ENCODE measurements at places on chromosomes 6 and 20.
A peak's percentile ranks its signal among the peaks of the same experiment; 100 is the strongest.

- no peak for DNase-seq
These were observed 27.7 kb downstream of the ALDH5A1 start for GRCh38 chr6:24522228-24523176.

DNA sequence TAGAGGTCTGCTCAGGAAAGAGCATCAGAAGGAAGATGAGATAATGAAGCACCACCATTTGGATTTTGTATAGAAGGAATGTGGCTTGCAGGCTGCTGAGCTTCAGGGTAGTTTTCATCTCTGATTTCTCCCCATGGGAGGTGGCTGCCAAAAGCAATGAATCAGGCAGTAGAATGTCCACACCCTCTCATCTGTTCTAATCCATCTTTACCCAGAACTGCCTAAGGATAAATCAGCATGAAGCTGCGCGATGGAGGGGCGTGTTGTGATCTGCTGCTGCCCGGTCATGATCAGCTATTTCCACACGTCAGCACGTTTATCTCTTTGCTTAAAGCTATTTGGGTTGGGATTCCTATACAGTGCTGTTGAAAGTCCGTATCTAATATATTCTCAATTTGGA is 295.4 kb downstream of the FOXA2 start:
- DNase-seq = no peak

- no peak for DNase-seq
These were observed 8.1 kb downstream of the ASIP start for GRCh38 chr20:34249291-34249690.

- DNase-seq = no peak
These were observed 127.9 kb downstream of the COL19A1 start for GRCh38 chr6:69994251-69994650.

DNA sequence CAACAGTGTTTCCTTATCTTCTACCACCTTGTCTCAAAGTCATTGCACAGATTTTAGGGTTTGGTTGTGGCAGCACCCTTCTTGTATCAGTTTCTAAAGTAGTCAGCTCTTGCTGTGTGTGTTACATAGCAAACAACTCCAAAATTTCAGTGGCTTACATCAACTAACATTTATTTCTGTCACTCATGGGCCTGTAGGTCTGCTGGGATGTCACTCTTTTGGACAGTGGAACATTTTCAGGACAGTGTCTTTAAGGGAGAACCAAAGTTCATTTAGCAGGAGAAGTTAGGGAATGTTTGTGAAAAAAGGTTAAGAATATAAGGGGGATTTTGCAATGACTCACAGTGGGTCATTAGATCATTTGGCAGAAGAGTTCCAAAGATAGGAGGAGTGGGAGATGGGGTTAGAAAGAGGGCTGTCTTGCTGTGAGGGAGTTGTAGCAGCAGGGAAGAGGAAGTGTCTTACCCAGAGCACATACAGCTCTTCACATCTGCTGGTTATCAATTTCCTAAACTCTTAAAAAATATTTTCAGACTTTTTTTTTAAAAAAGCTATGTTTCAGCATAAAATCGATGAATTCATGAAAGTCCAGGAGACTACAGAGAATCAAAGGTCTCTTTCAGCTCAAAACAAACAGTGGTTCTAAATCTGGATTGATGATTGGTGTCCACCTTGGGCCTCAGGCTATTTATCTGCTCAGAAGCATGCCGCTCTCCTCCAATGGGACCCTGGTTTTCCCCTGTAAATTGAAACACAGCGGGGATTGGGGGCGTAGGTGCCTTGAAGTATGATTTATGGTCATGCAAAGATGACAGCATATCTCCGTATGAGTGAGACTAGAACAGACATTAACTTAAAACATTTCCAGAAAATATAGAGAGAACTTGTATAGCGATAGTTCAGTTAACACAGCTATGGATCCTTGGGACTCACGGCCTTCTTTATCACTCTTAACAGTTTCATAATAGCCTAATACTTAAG is 117.3 kb downstream of the B3GAT2 start:
- DNase-seq = no peak

GRCh38 chr6:106976270-106976669 is 1.7 kb upstream of the CD24 start:
- DNase-seq = no peak

- peak; percentile 58 for DNase-seq
These were observed 405.3 kb upstream of the HS3ST5 start for GRCh38 chr6:114747995-114748625.

DNA sequence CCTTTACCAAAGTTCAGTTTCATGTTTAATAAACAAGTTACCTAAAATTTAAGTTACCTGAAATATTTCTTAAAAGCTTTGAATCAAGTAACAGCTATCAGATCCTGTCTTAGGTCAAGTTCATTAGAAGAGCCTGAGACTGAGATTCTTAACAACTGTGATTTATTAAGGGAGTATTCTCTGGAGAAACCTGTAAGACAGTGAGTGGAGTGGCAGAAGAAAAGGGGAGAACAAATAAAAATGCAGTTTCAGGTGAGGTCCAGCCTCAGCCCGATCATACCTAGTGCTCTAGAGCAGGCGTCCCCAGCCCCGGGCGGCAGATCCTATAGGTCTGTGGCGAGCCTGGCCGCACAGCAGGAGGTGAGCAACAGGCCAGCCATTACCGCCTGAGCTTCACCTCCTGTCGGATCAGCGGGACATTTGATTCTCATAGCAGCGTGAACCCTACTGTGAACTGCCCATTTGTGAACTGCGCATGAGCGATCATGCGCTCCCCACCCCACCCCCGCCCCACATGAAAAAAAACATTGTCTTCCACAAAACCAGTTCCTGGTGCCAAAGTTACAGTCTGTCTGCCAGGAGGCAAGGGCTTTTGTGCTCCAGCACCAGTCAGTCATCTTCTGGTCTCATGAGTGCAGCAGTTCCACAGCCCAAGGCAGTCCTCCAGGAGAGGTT is 59.2 kb upstream of the ADGRB3 start:
- DNase-seq = peak; percentile 63
